Lung (tissue), 17 donors: ENCODE measurements at places on chromosomes 3 and 15. TPM values are rescaled to one million over a fixed set of nuclear protein-coding genes. Genes with fewer than 3 reads are reported as not detected.
A peak's percentile ranks its signal among the peaks of the same experiment; 100 is the strongest.

Gene GJD2
- not detected for total RNA-seq

Gene CCDC71
- 13.9 TPM for total RNA-seq

- no peak for DNase-seq
Measured at GRCh38 chr15:88074386-88074785, 182.2 kb downstream of the NTRK3 start.

DNA sequence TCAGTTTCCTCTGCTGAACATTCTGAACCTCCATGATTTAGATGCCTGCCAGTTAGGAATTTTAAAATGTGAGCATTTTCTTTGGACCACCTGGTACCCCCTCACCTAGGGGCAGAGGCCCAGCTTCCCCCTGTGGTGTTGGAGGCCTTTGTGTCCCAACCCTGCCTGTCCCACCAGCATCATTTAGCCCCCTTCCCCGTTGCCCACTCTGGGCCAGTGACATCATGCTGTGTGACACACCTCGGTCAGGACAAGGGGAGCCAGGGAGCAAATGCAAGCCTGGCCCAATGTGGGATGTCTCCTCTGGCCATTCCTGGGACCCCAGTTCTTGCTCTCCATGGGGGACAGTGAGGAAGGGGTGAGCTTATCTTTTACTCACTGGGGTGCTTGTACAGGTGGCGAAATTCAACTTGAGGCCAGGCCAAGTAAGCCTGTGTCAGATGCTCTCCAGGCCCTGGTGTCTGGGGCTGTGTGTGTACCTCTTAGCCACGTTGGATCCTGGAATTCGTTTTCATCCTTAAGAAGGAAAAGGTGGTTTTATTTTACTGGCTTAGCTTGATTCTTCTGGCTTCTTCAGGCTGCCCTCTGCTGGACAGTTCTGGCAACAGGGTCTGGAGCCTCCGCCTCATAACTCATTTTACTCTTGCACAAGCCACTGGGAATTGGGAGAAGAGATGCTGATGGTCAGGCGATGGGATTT lies 49.7 kb upstream of the MYZAP start:
- peak; percentile 81 for DNase-seq

GRCh38 chr15:92629975-92630626 lies 25.5 kb downstream of the FAM174B start:
- no peak for DNase-seq

DNA sequence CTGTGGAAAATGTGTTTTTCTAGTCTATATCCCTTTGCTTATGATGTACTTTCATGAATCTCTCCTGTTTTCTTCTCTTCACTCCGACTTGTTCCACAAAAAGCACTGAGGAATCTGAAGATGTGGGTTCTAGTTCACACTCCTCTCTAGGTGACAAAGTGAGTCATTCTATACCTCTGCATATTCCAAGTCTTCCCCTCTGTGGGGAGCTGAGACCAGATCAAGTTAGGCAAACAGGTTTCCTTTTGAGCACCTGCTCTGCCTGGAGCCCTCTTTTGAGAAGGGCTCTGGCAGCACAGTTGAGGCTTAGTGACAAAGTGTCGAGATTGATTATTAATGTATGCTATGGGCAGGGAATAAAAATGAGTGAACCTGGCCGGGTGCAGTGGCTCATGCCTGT lies 82.4 kb upstream of the VGLL4 start:
- DNase-seq: no peak

DNA sequence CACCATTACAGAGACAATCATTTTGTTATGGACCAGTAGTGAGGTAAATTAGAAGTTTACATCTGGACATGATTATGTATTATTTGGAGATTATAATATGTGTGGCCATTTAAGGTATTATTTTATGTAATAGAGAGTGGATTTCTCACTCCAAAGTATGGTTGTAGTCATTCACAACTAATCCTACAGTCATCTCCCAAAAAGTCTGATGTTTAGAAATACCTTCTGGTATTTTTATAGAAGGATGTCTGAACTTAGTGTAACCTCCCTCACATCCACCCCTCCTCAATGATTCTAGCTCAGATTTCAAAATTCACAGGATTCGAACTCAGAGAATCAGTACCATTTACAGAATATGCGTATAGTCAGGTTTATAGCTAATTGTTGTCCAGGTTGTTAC lies 346.6 kb upstream of the MEIS2 start:
- DNase-seq: no peak

GRCh38 chr3:63991666-63992065 lies 31.6 kb downstream of the PSMD6 start:
- no peak for DNase-seq
